ENCODE measurements at places on chromosomes 12 and 14.

- H3K4me3 ChIP-seq = peak within 1 kb of the TSS; percentile 91
- peaks cover 5% of the 10 kb centered on the region for H3K4me1 ChIP-seq
- peak within 1 kb of the TSS; percentile 50 for H3K27ac ChIP-seq
- no peaks in the 10 kb centered on the region for H3K27me3 ChIP-seq
Observed at GRCh38 chr14:32201816-32202490, at the start of gene RNU6-7. RNU6-7 (plus strand) TSS chr14:32202045.

DNA sequence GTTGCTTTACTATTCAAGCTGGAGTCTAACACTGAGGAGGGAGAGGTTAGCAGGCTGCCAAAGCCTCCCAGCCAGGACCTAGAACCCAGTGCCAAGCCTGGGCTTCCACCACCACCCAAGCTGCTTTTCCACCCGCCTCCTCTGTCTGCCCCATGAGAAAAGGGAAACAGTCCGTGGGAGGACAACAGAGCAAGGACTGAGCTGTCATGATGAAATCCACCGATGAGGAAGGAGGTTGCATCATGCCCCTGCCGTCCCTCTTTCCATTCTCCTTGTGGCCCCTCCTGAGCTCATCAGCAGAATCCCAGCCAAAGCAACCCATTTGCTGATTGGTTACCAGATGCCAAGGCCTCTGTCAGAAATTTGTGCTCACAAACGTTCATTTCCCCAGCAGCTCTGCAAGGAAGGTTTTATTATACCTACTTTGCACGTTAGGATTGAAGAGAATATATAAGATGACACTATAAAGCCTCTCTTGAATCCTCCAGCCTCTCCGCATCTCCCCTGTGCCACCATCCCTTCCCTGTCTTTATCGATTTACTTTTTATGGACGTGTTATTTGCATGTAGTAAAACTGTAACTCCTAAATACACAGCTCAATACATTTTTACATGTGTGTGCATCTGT, 6.3 kb upstream of the SERPINA1 start:
- no peak for DNase-seq
- no peak overlapping the region for H3K4me3 ChIP-seq
- H3K27me3 ChIP-seq = no peaks in the 10 kb centered on the region
- H3K4me1 ChIP-seq = peaks cover 2% of the 10 kb centered on the region

DNA sequence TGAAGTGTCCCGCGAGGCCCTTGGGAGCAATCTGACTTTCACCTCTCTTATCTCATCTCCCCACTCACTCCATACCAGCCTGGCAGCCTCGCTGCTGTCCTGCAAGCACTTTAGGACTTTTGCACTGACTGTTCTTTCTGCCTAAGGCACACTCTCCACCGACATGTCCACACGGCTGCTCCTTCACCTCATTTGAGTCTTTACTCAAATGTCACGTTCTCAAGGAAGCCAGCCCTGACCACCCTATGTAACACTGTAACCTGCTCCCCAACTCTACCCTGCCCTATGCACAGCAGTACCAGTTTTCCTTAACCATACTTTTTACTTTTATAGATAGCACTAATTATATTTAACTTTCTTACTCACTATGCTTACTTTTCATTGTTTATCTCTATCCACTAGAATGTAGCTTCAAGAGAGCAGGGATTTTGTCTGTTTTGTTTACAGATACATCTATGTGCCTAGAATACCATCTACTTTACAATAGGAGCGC, 32.0 kb downstream of the PRKD1 start:
- no peak overlapping the region for H3K4me3 ChIP-seq
- H3K27ac ChIP-seq = no peak overlapping the region

GRCh38 chr14:74202113-74202512, 37.1 kb upstream of the VSX2 start:
- H3K27me3 ChIP-seq = no peaks in the 10 kb centered on the region
- DNase-seq = no peak
- H3K36me3 ChIP-seq = peaks cover 3% of the 10 kb centered on the region
- H3K4me1 ChIP-seq = no peaks in the 10 kb centered on the region
- H3K4me3 ChIP-seq = no peak overlapping the region

DNA sequence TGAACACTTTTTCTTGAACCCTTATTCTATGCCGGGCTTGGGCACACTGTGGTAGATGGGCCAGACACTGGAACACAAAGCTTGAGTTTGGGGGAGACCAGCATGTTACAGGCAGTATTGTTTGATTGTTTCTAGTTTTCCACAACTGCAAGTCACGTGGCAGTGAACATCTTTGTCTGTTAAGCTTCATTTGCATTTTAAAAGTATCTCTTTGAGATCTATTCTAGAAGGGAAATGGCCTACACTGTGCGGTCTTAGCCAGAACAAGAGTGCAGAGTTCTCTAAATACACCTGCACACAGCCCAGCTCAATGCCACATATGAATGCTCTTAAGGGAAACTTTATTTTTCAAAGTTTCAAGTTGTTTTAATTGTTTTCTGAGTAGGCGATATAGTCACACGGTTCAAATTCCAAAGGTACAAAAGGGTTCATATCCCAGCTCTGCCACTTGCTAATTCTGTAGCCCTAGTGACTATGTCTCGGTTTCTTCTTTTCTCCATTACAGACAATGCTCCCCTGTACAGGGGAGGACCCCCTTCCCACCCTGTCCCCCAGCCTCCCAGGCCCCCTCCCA, 24.9 kb downstream of the RIN3 start:
- H3K4me1 ChIP-seq = peaks cover 16% of the 10 kb centered on the region
- no peak for DNase-seq
- no peaks in the 10 kb centered on the region for H3K27me3 ChIP-seq
- peaks cover 3% of the 10 kb centered on the region for H3K36me3 ChIP-seq
- H3K27ac ChIP-seq = no peak overlapping the region

- H3K4me3 ChIP-seq = no peak overlapping the region
- no peaks in the 10 kb centered on the region for H3K4me1 ChIP-seq
- H3K27ac ChIP-seq = no peak overlapping the region
- DNase-seq = peak; percentile 7
Observed at GRCh38 chr12:43921666-43922337, 85.9 kb downstream of the TMEM117 start.

- no peaks in the 10 kb centered on the region for H3K27me3 ChIP-seq
- H3K4me1 ChIP-seq = peaks cover 12% of the 10 kb centered on the region
- H3K4me3 ChIP-seq = no peak overlapping the region
- no peak for DNase-seq
- H3K36me3 ChIP-seq = peaks cover 77% of the 10 kb centered on the region
Observed at GRCh38 chr12:47744005-47744651, 14.6 kb downstream of the RAPGEF3 start.

- H3K4me1 ChIP-seq = peaks cover 8% of the 10 kb centered on the region
- H3K27me3 ChIP-seq = no peaks in the 10 kb centered on the region
- H3K4me3 ChIP-seq = no peak overlapping the region
- no peaks in the 10 kb centered on the region for H3K36me3 ChIP-seq
Observed at GRCh38 chr14:32468955-32469354, 139.9 kb downstream of the AKAP6 start.

- peak; percentile 52 for DNase-seq
- peaks cover 9% of the 10 kb centered on the region for H3K36me3 ChIP-seq
- no peak overlapping the region for H3K27ac ChIP-seq
- H3K4me1 ChIP-seq = no peaks in the 10 kb centered on the region
Observed at GRCh38 chr12:119780786-119781434, 96.2 kb downstream of the CIT start.

GRCh38 chr12:25558586-25558985, 5.5 kb upstream of the LMNTD1 start:
- no peak overlapping the region for H3K27ac ChIP-seq
- no peaks in the 10 kb centered on the region for H3K36me3 ChIP-seq
- peak; percentile 7 for DNase-seq
- no peaks in the 10 kb centered on the region for H3K27me3 ChIP-seq

DNA sequence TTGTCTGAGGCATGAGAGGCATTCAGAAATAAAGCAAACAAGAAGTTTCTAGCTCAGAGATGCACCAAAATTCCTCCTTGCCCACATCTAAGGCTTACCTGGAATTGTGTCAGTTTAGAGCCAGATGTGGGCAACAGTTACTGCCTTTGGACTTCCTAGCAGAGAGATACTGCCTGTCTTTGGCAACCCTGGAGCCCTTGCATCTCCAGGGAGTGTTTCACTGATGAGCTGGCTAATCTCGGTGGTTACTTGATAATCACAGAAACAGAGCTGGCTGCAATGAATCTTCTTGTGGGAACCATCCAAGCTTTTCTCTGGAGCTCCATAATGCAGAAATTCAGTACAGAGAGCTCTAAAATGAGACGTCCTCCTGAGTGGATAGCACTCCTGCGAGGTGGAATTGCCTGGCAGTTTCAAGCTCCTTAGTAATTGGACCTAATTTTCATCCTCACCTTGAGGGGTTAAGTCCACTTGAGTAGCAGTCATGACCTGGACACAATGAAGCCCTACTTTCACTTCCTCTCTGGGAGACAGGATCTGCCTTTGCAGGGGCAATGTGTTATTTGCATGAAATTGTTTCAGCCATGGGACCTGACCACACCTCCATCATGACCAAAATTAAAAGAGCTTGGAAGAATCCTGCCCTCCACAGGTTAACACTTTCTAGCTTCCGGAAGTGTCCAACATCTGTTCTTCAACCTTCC, 108.8 kb upstream of the ARHGAP5 start:
- H3K36me3 ChIP-seq = no peaks in the 10 kb centered on the region
- H3K27me3 ChIP-seq = no peaks in the 10 kb centered on the region
- peak; percentile 75 for DNase-seq
- no peak overlapping the region for H3K4me3 ChIP-seq
- peaks cover 25% of the 10 kb centered on the region for H3K4me1 ChIP-seq

GRCh38 chr12:114414031-114414865, 8.3 kb upstream of the TBX5 start:
- H3K27me3 ChIP-seq = peaks cover 71% of the 10 kb centered on the region
- H3K4me1 ChIP-seq = no peaks in the 10 kb centered on the region
- no peaks in the 10 kb centered on the region for H3K36me3 ChIP-seq
- no peak overlapping the region for H3K4me3 ChIP-seq
- H3K27ac ChIP-seq = no peak overlapping the region

DNA sequence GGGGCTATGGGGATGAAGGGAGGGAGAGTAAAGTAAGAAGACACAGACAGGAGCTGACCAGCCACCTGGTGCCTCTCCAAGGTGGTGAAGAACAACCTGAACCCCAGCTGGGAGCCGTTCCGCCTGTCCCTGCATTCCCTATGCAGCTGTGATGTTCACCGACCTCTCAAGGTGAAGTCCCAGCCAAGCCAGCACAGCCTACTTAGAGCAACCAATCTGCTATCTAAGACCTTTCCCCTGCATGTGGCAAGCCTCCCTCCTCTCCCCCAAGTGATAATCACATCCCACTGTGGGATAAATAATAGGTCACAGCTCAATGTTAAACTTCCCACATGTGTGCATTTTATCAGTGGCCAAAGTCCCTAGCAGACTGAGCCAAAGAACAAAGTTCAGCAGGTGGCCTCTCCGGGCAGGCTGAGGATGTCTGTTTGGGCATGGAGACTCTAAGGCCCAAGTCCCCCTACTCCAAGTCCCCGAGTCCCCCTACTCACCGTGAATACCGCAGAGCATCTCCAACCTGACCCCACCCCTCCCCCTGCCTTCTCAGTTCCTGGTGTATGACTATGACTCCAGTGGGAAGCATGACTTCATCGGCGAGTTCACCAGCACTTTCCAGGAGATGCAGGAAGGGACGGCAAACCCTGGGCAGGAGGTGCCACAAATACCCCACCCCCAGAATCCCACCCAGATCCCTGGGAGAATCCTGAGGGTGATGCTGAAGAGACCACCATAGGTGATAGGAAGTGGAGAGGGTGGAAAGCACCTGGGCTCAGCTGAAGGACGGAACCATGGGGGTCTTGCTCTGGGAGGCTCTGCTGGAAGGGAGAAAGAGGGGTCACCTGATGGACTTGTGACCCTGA, 3.5 kb downstream of the CPNE6 start:
- DNase-seq = no peak
- H3K27me3 ChIP-seq = peaks cover 89% of the 10 kb centered on the region
- H3K4me1 ChIP-seq = peaks cover 3% of the 10 kb centered on the region
- H3K27ac ChIP-seq = no peak overlapping the region
- no peaks in the 10 kb centered on the region for H3K36me3 ChIP-seq

- no peaks in the 10 kb centered on the region for H3K36me3 ChIP-seq
- peaks cover 20% of the 10 kb centered on the region for H3K27me3 ChIP-seq
- H3K4me3 ChIP-seq = no peak overlapping the region
Observed at GRCh38 chr12:52969828-52970569, 21.1 kb downstream of the KRT18 start.

GRCh38 chr12:40262657-40263056, 37.9 kb downstream of the LRRK2 start:
- peaks cover 9% of the 10 kb centered on the region for H3K36me3 ChIP-seq
- no peak for DNase-seq
- H3K27ac ChIP-seq = no peak overlapping the region
- no peaks in the 10 kb centered on the region for H3K27me3 ChIP-seq

DNA sequence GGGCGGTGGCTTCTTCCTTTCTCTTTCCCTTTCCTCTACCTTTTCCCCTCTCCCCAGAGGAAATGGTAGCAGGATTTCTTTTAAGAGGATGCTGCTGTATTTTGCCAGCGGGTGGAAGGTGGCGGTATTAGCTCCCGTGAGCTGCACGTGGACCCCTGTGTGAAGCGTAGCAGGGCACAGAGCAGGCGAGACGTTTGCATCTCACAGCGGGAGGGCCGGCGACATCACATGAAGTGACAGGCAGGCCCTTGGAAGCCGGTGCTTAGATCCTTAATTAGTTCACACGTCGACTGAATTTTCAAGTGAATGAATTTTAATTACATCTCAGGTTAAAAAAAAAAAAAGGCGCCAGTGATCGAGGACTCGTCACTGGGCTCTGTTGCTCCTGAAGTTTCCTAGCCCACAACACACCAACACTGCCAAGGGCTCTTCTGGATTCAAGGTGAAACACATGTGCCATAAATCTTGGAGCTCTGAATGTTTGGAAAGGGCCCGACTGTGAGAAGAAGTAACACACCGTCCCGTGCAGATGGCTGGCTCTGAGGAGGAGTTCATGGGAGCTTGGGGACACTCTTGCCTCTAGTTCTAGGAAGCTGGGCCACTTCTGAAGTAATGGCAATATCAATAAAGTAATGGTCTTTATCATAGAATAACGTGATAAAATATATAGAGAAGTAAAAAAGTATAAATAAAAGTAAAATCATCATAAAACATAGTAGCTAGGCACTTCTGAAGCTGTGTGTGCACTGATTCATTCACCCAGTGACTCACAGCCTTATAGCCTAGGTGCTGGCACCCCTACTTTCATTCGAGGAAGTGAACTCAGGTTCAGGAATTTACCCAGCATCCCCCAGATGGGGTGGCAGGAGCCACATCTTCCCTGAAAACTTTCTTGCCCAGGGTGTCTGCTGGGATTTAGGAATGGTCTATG, 75.3 kb downstream of the AACS start:
- H3K36me3 ChIP-seq = peaks cover 33% of the 10 kb centered on the region
- no peaks in the 10 kb centered on the region for H3K27me3 ChIP-seq
- DNase-seq = peak; percentile 27
- H3K4me3 ChIP-seq = no peak overlapping the region
- peaks cover 14% of the 10 kb centered on the region for H3K4me1 ChIP-seq

- H3K4me3 ChIP-seq = no peak overlapping the region
- H3K27me3 ChIP-seq = no peaks in the 10 kb centered on the region
- DNase-seq = peak; percentile 16
- H3K27ac ChIP-seq = no peak overlapping the region
- H3K4me1 ChIP-seq = no peaks in the 10 kb centered on the region
Observed at GRCh38 chr12:67854351-67854750, 134.9 kb upstream of the IFNG-AS1 start.

- no peaks in the 10 kb centered on the region for H3K27me3 ChIP-seq
- no peaks in the 10 kb centered on the region for H3K4me1 ChIP-seq
- no peak overlapping the region for H3K27ac ChIP-seq
- no peak overlapping the region for H3K4me3 ChIP-seq
- DNase-seq = no peak
- H3K36me3 ChIP-seq = peaks cover 77% of the 10 kb centered on the region
Observed at GRCh38 chr14:23482823-23483148, 13.3 kb downstream of the NGDN start.
